ENCODE measurements at places on chromosomes 2 and 18. TPM values are rescaled to one million over a fixed set of nuclear protein-coding genes. Genes with fewer than 3 reads are reported as not detected.

- no peaks in the 10 kb centered on the region for H3K27me3 ChIP-seq
- H3K36me3 ChIP-seq, result 0 out of 2 replicates have a peak, but pooled peaks cover 3% of the 10 kb centered on the region
- peaks cover 11% of the 10 kb centered on the region for H3K4me1 ChIP-seq
- H3K4me3 ChIP-seq, result no peak overlapping the region
- no peak overlapping the region for H3K27ac ChIP-seq
- DNase-seq, result no peak
These were observed 204.3 kb downstream of the HDAC4 start for GRCh38 chr2:239196474-239197021.

GRCh38 chr18:52869942-52870907 is 530.2 kb downstream of the DCC start:
- no peaks in the 10 kb centered on the region for H3K36me3 ChIP-seq
- H3K27me3 ChIP-seq, result no peaks in the 10 kb centered on the region

GRCh38 chr2:54628418-54628817 is 95.0 kb upstream of the EML6 start:
- H3K27ac ChIP-seq, result no peak overlapping the region
- no peak overlapping the region for H3K4me3 ChIP-seq
- H3K4me1 ChIP-seq, result no peaks in the 10 kb centered on the region

The CDK15 gene
- not detected for total RNA-seq

DNA sequence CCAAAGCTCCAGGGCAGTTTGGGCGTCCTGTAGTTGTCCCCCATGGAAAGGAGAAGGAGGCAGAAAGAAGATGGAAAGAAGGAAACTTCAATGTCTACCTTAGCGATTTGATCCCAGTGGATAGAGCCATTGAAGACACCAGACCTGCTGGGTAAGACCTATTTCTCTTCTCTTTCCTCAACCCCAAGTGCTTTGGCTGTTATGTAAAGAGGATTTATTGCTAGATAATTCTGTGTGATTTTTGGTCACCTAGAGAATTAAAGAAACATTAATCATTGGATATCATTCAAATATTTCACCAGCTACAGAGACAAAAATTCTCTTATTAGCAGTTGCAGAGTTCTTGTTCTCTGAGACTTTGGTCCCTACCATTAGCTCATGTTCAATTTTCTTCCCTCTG is 1.9 kb downstream of the GALNT5 start:
- H3K36me3 ChIP-seq, result no peaks in the 10 kb centered on the region
- H3K4me1 ChIP-seq, result peaks cover 24% of the 10 kb centered on the region
- H3K27ac ChIP-seq, result no peak overlapping the region
- no peak for DNase-seq
- H3K4me3 ChIP-seq, result no peak overlapping the region
- H3K27me3 ChIP-seq, result no peaks in the 10 kb centered on the region

DNA sequence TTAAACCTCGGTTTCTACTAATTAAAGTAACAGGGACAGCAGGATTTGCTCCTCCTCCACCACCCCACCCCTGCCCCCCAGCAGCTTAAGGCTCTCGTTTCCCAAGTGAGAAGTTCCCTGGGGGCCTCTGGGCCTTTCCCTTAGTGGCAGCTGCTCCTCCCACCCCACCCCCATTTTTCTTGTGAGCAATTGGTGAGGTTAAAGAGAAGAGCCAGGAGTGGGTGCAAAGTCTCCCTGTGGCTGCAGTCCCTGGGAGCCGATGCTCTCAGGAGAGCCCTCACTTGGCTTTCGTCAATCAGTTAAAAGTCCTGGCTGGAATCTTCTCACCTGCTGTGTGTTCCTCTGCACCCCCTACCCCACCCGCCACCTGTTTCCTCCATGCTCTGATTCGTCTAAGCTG is 48.7 kb upstream of the AGAP1 start:
- no peak for DNase-seq
- H3K27me3 ChIP-seq, result no peaks in the 10 kb centered on the region
- H3K4me1 ChIP-seq, result peaks cover 7% of the 10 kb centered on the region
- H3K4me3 ChIP-seq, result no peak overlapping the region
- no peak overlapping the region for H3K27ac ChIP-seq
- no peaks in the 10 kb centered on the region for H3K36me3 ChIP-seq

GRCh38 chr2:98730707-98731040 is 258 bp downstream of the MGAT4A start:
- H3K36me3 ChIP-seq, result no peaks in the 10 kb centered on the region
- peaks cover 63% of the 10 kb centered on the region for H3K27me3 ChIP-seq
- peak; percentile 46 for DNase-seq
- peaks cover 19% of the 10 kb centered on the region for H3K4me1 ChIP-seq
- H3K4me3 ChIP-seq, result no peak overlapping the region

The LAMA3 gene
- total RNA-seq, result 0.50 TPM

The CNPPD1 gene
- 32.8 TPM for total RNA-seq

DNA sequence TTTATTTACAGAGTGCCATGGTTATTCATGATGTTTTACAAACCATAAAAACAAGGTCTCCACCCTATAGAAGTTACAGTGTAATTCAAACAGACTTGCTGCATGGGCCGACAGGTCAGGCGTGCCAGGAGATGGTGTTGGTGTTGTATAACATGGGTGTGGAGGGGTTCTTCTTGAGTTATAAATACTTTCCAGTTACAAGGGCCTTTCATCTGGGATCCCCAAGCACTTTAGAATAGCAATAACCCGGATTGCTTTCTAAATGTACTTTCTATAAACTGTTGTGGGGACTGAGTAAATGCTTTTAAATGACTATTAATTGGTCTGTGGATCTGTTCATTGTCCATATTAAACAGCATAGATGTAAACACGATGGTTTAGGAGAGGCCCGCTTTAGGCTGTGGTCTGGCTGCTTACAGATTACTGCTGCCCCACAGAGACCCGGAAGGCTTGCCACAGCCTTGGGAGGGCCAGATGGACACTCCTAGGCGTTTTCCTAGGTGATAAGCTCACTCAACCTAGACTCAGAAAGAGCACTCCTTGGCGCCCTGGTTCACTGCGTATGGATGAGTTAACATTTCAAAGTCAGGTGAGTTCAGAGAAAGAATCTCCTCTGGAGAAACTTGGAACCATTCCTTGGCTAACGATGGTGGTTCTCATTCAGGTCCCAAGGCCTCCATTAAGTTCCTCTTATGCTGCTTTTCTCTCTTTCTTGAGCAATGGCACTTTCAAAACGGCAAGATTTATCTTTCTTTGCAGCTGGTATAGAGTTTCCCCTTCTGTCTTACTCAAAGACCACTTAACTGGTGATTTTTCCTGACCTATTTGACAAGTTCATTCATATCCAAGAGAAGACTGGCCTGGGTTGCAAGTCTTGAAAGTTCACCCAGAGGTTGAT is 3.6 kb upstream of the KIAA2012 start:
- H3K4me1 ChIP-seq, result peaks cover 25% of the 10 kb centered on the region
- H3K36me3 ChIP-seq, result no peaks in the 10 kb centered on the region
- DNase-seq, result no peak
- H3K27me3 ChIP-seq, result no peaks in the 10 kb centered on the region

The FBLN7 gene
- total RNA-seq, result 0.80 TPM

- peak overlapping the region; percentile 82 for H3K4me3 ChIP-seq
- H3K27me3 ChIP-seq, result peaks cover 18% of the 10 kb centered on the region
- no peak for DNase-seq
- peaks cover 50% of the 10 kb centered on the region for H3K4me1 ChIP-seq
- no peak overlapping the region for H3K27ac ChIP-seq
These were observed 1.4 kb downstream of the ARID5A start for GRCh38 chr2:96537734-96538486.

- H3K27me3 ChIP-seq, result no peaks in the 10 kb centered on the region
- DNase-seq, result no peak
- peaks cover 28% of the 10 kb centered on the region for H3K4me1 ChIP-seq
- no peak overlapping the region for H3K4me3 ChIP-seq
These were observed 22.5 kb downstream of the EHBP1 start for GRCh38 chr2:62727876-62728566.

- H3K27me3 ChIP-seq, result peaks cover 36% of the 10 kb centered on the region
- no peak overlapping the region for H3K27ac ChIP-seq
- no peak overlapping the region for H3K4me3 ChIP-seq
- H3K36me3 ChIP-seq, result no peaks in the 10 kb centered on the region
- peaks cover 21% of the 10 kb centered on the region for H3K4me1 ChIP-seq
These were observed 14.9 kb downstream of the EMX1 start for GRCh38 chr2:72932045-72932740.

The GALNT3 gene
- 20.5 TPM for total RNA-seq

The HMSD gene
- total RNA-seq, result 3.0 TPM

DNA sequence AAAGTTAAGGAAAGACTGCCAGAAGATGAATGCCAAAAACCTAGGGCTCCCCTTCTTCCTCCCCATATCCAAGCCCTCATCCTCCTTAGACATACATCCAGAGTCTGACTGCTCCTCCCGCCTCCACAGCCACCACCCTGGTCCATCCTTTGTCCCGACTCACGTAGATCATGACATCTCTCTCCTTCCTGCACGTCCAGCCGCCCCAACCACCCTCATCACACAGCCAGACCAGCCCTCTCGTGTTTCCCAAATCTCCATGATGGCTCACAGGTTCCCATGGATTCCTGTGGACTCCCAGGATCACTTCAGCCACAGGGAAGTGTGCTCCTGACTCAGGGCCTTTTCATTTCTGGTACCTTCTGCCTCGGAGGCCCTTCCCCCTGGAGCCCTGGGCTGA is 47.8 kb upstream of the CAB39 start:
- peaks cover 2% of the 10 kb centered on the region for H3K27me3 ChIP-seq
- no peaks in the 10 kb centered on the region for H3K36me3 ChIP-seq
- no peak overlapping the region for H3K4me3 ChIP-seq

DNA sequence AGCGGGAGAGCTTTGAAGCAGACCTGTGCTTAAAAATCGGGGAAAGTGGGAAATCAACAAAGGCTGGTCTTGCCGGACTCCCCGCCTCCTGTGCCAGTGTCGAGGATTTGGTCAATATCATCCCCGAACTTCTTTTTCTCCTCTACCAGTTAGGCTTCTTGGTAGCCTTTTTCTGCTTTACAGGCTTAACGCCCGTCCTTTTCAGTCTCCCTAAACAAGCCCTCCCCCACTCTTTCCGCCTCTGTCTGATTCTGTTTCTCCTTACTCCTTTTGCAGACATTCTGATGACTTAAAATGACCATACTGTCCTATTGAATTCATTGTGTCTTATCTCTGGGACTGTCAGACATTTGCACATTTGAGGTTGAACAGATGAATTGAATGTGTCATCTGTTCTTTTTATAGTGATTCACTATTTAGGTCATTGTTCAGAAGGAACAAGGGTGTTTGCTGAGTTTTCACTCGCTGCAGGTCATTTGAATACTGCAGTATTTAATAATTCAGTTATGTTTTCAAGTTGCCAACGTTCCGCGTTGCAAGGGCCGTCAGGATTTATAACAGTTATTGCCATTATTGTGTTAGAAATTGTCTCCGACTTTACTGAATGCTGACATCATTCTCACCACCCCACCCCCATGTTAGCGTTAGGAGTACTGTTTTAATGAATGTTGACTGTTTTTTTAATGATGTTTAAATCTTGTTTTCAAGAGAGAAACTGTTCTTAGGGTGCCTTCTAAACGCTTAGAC is 1.1 kb downstream of the ITGAV start:
- H3K27ac ChIP-seq, result peak overlapping the region; percentile 62
- no peaks in the 10 kb centered on the region for H3K27me3 ChIP-seq
- H3K36me3 ChIP-seq, result no peaks in the 10 kb centered on the region
- H3K4me3 ChIP-seq, result peak overlapping the region; percentile 82
- no peak for DNase-seq

DNA sequence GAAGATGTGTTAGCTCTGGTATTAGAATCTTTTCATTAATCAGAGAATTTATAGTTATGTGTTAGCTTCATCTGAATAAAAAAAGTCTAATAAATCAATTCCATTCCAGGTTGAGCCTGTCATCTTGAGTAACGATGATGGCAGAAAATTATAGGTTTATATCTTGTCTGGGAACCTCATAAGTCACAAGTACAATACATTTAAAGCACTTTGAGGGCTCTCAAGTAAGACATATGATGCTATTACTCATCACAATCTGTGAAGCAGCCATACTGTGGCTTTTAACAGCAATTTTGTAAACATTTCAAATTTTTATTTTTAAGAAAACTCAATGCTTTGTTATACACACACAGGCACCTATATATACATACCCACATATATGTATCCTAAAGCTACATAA is 484.1 kb upstream of the VRK2 start:
- no peaks in the 10 kb centered on the region for H3K27me3 ChIP-seq
- no peaks in the 10 kb centered on the region for H3K36me3 ChIP-seq
- H3K4me3 ChIP-seq, result no peak overlapping the region
- H3K27ac ChIP-seq, result no peak overlapping the region

- H3K27ac ChIP-seq, result no peak overlapping the region
- no peaks in the 10 kb centered on the region for H3K27me3 ChIP-seq
- no peak for DNase-seq
- H3K4me3 ChIP-seq, result no peak overlapping the region
- H3K4me1 ChIP-seq, result peaks cover 27% of the 10 kb centered on the region
These were observed 144.8 kb upstream of the MAP3K20 start for GRCh38 chr2:172930871-172931255.

The ARL4C gene
- total RNA-seq, result 10.4 TPM

DNA sequence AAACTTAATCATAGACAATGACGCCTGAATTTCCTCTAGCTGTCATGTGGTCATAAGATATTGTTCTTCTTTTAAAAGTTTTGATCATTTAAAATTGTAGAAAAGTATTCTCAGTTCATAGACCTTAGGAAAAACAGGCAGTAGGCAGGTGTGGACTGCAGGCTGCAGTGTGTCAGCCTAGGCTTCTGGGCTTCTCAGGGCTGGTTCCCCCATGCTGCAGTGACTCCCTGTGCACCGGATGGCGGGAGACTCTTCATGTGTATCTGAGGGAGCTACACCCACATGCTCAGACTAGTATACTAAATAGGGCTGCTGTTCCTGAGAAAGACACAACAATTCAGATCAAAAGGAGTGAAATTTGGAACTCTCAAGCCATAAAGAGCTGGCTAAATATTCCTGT is 72.4 kb downstream of the PXDN start:
- H3K27me3 ChIP-seq, result no peaks in the 10 kb centered on the region
- no peaks in the 10 kb centered on the region for H3K4me1 ChIP-seq
- H3K36me3 ChIP-seq, result peaks cover 64% of the 10 kb centered on the region
- no peak for DNase-seq

The LDLRAD4 gene
- total RNA-seq, result 6.2 TPM

Data from WTC11 (cell line).